ELR (cell line): ENCODE measurements at places on chromosomes 12 and 14.

GRCh38 chr12:120363274-120363855, 5.6 kb downstream of the MSI1 start:
- DNase-seq: no peak

GRCh38 chr12:115382681-115383080, 698.7 kb upstream of the TBX3 start:
- DNase-seq: no peak

DNA sequence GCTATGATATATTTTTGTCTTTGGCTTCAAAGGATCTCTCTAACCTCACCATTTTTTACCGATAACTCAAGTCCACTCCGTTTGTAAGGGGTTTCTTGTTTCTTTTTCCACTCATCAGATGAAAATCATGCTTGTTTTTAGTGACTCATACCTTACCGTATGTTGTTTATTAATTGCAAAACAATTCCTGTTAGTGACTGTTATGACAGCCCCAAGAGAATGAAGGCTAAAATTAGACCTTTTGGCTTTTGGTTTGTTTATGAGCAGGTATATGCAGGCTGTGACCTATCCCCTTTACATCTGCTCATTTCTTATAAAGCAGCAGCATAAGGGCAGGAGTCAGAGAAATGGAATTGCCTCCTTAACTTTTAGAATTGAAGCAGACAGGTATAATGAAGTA, 319.8 kb downstream of the CEP128 start:
- DNase-seq: peak; percentile 84

- DNase-seq: no peak
These were observed 82.5 kb downstream of the SH2B3 start for GRCh38 chr12:111488271-111488670.

- DNase-seq: no peak
These were observed 21.1 kb downstream of the SETD3 start for GRCh38 chr14:99459481-99460100.
